ENCODE measurements at places on chromosomes 11 and 22.

DNA sequence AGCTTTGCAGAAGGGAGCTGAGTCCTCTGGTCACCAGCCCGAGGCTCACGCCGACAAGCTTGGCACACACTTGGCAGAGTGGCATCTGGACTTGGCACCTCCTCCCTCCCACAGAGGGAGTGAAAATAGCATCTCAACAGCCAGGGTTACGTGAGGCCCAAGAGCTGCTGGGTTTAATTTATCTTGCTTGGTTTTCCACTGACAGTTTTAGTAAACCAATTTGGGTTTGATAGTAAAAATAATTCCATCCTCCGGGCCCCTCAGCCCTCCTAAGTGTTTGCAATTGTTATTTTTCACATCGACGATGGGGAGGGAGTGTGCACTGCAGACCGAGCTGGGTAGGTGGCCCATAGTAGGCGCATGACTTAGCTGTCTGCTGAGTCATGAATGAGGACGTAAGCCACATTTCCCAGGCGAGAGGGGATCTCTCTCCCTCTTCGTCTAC lies 107.6 kb upstream of the ASPHD2 start:
- no peak for DNase-seq

- DNase-seq = no peak
These were observed 5.3 kb downstream of the CD44 start for GRCh38 chr11:35144136-35144741.

DNA sequence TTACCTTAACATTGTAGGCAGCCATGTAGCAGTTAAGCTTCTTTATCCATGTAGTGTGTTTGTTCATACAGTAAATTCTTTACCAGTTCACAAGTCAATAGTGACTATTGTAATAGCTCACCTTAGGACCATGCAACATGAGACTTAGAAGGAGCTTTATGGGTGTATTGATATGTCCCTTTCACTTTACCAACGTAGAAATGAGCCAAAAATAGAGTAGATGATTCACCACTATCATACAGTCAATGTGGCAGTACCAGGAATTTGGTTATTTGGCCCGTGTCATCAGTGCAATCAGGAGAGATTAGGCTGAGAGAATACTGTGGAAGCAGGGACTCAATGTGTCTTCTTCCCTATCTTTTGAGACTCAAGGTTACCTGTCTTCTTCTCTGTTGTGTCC lies 4.7 kb downstream of the ZDHHC13 start:
- no peak for DNase-seq

GRCh38 chr22:41898645-41899044 lies 16.2 kb downstream of the SHISA8 start:
- DNase-seq = no peak

DNA sequence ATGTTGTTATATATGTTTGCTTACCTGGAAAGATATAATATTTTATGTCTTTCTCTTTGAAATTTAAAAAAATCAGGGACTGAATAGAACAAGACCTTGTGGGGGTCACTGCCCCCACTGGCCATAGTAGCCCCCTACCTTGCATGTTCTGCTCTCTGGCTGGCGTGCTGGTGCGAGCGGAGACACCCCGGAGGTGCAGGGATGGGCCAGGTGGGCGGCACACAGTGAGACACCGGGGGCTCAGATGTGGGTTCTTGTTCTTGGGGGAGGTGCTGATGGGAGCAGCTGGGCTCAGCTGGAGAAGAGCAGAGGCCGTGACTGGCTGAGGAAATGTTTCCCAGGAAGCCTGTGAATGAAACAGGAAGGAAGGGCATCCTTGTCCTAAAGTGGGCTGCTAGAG lies 20.2 kb downstream of the GAB4 start:
- DNase-seq = no peak

DNA sequence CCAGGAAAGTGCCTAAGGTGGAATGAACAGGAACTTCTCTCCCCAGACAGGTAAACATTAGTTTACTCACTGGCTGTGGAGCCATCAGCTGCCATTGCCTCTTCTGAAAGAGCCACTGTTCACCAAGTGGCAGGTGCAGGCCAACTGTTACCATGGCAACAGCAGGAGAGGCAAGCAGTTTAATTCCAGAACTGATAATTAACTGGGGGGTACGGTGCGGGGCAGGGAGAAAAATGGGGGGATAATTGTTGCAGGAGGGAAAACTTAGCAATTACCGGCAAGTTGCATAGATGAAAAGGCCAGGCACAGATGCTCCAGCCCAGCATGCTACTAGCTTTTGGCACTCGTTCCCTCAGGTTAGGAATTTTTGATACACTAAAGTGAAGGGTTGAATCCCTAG lies 85.1 kb downstream of the TRIM44 start:
- DNase-seq = no peak

DNA sequence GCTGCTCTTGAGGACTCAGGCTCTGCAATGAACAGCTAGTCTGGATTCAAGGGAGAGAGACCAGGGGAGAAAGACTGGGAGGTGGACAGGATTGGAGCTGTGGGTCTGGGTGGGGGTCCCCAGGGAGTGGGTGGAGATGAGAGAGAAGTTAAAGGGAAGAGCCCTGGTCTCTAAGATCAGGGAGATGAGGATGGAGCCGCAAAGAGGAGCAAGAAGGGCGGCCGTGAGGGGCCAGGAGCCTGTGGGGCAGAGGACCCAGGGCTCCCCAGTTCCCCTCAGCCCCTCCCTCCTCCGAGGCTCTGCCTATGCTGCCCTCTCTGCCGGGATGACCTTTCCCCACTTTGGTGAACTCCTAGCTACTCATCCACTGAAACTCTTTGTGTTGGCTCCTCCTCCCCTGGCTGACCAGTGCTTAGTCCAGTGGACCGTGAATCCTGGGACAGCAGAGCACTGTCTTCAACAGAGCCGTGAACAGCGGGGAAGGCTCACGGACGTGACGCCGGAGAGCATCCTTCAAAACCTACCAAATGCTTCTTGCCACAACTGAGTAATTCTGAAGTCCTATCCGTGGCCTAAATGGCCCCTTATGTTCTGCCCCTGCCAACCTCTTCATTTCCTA lies 16.4 kb upstream of the RFPL3 start:
- no peak for DNase-seq

DNA sequence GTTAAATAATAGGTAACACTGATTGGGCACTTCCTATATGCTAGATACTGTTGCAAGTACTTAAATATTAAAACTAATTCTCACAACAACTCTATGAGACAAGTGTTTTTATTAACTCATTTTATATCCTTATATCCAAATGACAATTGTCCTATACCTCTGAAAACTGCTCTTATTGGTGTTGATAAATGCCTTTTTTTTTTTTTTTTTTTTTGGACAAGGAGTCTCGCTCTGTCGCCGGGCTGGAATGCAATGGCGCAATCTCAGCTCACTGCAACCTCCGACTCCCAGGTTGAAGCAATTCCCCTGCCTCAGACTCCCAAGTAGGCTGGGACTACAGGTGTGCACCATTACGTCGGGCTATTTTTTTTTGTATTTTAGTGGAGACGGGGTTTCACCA lies 41.6 kb downstream of the MRTFA start:
- DNase-seq = no peak

GRCh38 chr11:24511511-24511910 lies 14.7 kb downstream of the LUZP2 start:
- no peak for DNase-seq

DNA sequence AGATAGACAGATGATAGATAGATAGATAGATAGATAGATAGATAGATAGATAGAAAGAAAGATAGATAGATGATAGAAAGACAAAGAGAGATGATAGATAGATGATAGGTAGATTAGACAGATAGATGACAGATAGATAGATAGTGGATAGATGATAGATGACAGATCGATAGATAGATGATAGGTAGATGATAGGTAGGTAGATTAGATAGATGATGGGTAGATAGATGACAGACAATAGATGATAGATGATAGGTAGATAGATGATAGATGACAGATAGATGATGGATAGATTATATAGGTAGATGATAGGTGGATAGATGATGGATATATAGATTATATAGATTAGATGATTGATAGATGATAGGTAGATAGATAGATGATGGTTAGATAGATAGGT lies 4.3 kb downstream of the LZTR1 start:
- DNase-seq = no peak

DNA sequence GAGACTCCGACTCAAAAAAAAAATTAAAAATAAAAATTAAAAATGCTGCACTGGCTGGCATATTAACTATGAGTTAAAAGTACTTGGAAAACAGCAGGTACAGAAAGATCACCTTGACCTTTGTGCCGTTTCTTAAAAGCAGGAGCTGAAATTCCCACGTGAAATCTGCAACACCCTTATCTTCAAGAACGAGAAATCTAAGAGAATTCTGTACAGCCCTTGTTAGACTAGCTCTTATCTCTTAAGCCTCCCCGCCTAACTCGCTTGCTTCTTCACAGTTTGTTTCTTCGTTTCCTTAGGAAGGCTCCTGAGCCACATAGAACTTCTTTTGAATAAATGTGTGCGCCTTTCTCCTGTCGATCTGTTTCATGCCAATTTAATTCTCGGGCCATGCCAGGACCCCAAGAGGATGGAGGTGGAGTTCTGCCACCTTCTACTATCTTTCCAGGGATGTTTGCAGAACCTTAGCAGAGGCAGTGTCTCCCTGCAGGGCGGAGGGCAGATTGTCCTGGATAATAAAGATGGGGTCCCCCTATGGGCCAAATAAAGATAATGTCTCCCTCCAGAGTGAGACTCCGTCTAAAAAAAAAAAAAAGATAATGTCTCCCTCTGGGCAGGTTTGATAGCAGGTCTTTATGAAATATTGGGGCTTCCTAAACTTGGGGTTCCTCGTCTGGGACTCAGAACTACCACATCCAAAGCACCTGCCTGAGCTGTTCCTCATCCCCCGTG lies 27.4 kb upstream of the SYT8 start:
- DNase-seq = peak; percentile 21

DNA sequence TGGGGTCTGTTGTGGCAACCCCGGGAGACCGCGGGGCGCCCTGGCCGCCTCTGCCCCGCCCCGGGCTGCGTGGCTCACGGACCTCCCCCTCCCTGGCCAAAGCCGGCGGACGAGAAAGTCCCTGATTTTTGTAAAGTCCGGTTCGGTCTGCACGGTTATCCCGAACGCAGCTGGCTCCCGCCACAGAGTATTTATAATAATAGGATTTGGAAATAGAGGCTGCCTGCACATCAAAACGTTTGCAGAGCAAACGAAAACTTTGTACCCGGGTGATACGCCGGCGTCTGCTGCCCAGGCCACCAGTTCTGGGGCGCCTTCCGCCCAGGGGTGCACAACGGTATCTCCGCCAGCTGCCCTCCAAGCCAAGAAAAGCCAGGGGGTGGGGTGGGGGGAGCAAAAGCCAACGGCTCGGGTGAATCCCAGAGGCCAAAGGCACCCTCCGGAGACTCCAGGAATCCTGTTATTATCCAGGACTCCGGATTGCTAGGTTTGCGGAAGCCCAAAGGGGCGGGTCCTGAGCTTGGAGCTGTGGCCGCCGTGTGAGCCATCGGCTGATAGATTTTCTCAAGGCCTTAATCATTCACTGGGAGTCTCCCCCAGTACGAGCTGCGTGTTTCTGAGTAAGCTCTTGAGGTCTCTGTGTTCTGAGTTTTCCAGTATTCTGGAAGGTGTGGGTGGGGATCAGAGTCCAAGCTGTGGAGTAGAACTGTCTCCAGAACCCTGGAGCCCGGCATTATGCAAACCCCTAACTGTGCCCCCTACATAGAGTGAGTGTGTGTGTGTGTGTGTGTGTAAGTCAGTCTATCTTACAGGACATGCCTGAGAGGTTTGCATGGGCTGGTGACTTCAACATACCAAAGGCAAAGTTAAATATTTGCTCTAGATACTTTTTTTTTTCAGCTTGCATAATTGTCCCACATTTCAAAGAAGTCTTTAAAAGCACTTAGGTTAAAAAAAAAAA lies 673 bp upstream of the SHANK2 start:
- peak; percentile 64 for DNase-seq

- DNase-seq = no peak
These were observed 43.9 kb upstream of the GRIK4 start for GRCh38 chr11:120467627-120468026.

DNA sequence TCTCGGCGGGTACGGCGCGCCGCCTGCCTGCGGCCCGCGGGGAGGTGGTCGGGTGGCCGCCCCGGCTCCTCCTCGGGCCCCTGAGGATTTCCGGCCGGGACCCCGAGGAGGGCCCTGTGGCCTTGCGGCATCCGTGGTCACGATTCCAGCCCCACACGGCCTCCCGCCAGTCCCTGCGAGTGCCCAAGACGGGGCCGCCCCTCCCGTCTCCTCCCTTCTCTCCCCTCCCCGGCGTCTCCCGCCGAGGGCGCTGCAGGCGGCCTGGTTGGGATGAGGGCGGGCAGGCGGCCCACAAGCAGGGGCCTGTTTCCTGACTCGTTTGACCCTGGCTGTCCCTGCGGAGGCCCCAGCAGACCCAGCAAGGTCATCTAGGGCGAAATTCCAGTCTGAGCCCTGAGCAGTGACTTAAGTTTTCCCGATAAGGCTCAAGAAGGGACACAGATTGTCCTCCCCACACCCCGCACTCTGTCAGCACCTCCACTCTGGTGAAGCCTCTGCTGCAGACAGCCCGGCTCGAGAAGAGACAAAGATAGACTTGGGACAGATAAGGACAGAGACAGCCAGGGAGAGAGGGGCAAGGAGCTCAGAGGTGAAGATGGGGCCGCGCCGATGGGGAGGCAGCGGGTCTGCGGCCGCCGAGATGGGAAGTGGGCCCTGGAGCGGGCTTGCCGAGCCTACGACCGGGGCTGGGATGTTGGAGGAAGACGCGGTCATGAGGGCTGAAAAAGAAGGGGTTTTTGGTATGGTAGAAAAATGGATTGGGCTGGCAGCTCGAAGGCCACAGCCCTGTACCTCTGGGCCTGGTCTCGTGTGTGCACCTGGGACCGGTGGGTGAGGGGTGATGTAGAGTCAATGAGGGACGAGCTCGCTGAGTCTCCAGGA lies 95.0 kb downstream of the SWAP70 start:
- peak; percentile 81 for DNase-seq

DNA sequence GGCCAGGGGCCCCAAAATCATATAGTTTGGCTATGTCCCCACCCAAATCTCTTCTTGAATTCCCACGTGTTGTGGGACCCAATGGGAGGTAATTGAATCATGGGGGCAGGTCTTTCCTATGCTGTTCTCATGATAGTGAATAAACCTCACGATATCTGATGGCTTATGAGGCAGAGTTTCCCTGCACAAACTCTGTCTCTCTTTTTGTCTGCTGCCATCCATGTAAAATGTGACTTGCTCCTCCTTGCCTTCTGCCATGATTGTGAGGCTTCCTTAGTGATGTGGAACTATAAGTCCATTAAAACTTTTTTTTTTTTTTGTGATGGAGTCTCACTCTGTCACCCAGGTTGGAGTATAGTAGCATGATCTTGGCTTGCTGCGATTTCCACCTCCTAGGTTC lies 14.4 kb downstream of the DIXDC1 start:
- DNase-seq = no peak

- DNase-seq = peak; percentile 96
These were observed at the start of gene ANKRD42 for GRCh38 chr11:83193315-83194280. Gene ANKRD42 (plus strand): TSS chr11:83193712. CDS start chr11:83194671, 959 bp downstream.

DNA sequence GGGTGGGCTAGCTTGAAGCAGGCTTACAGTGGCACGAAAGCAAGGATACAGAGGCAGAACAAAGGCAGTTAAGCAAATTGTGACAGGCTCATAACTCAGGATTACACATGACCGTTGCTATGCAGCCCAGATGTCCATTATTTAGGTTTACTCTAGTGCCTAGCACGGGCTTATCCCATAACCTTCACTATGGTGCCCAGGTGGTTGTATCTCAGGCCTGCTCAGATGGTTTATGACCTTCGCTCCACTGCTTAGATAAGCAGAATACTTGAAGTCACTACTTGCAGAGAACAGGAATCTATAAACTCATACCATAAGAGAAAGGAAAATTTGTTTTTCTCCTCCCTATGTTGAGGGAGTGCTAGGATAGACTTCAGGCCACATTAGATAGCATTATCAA lies 9.0 kb downstream of the OR6M1 start:
- no peak for DNase-seq

GRCh38 chr11:65384301-65384889 lies 1.9 kb upstream of the SLC25A45 start:
- no peak for DNase-seq

Measured in lung (tissue), 17 donors.